ENCODE measurements at places on chromosomes 6 and 20.
A peak's percentile ranks its signal among the peaks of the same experiment; 100 is the strongest.

DNA sequence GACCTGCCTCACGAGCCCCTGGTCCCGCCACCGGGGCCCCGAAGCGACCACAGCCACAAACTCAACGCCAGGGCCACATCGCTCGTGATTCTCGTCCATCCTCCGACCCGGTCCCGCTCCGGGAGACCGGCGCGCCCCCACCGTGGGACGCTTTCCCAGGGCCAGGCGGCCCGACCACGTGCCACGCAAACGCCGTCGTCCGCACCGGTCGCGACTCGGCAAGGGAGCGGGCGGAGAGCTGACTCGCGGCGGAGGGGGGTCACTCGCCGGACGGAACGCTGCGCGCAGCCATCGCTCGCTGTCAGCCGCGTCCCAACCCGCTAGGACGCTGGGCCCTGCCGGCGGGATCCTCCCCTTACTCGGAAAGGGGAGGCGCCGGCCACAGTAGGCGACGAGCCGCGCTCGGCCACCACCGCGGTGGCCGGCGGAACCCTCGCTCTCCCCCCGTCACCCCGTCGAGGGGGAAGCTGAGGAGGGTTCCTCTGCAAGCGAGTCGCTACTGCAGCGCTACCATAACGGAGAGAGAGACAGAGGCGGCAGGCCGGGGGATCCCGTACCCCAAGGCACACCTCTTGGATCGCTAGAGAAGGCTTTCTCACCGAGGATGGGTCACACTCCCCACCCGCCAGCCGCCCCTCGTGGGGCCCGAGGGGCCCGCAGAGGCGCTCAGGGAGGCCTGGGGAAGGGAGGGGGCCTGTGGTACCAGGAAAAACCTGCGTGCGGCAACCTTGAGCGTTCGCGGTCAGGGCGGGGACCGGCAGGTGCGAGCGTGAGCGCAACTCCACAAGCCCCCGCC lies 511.8 kb upstream of the ZNF337 start:
- DNase-seq: no peak

DNA sequence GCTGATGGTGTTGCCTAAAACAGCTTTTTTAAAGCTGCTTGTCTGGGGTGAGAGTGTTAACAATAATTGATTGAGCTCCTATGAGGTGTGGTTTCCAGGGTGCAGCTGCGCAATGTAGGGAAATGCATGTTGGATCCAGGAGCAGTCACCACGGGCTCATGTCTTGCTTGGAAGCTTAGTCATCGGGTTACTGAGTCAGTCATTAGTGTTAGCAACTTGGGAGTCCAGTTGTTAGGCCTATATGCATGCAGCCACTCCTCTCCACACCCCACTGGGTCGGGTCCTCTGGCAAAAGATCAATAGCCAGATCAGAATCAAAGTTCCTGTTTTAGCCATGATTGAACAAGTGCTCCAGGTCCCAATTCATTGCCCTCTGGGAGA lies 271.7 kb upstream of the CHD6 start:
- DNase-seq: no peak

DNA sequence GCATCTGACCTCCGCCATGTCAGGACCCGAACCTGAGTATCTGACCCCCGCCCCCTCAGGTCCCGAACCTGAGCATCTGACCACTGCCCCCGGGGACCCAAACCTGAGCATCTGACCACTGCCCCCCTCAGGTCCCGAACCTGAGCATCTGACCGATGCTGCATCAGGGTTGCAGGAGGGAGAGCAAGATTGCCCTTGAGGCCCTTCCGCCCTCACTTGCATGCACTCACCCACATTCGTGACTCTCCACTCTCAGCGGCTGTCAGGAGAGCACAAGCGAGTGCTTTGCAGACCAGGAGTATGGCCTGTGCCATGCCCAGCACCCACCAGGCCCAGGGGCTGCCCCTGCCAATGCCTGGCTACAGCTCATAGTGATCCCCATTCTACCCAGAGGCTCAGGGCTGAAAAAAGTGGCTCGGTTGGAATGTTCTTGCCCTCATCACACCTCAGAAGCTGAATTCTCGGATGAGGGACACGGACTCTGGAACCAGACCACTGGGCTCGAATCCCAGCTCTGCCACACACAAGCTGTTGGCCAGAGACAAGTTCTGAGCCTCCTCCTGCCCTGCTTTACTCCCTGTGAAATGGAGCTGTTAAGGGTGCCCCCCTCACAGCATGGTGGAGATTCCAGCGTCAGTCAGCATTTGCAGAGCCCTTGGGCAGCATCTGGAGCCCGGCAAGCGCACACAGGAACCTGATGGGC lies 82.1 kb downstream of the DLL1 start:
- DNase-seq: no peak

GRCh38 chr20:31698803-31699718 lies 23.6 kb downstream of the BCL2L1 start:
- DNase-seq: peak; percentile 39

GRCh38 chr6:143878272-143878760 lies 14.0 kb downstream of the ZC2HC1B start:
- no peak for DNase-seq

GRCh38 chr20:48738399-48739304 lies 89.1 kb downstream of the PREX1 start:
- no peak for DNase-seq

GRCh38 chr6:43748765-43749164 lies 21.2 kb upstream of the VEGFA start:
- DNase-seq: no peak

DNA sequence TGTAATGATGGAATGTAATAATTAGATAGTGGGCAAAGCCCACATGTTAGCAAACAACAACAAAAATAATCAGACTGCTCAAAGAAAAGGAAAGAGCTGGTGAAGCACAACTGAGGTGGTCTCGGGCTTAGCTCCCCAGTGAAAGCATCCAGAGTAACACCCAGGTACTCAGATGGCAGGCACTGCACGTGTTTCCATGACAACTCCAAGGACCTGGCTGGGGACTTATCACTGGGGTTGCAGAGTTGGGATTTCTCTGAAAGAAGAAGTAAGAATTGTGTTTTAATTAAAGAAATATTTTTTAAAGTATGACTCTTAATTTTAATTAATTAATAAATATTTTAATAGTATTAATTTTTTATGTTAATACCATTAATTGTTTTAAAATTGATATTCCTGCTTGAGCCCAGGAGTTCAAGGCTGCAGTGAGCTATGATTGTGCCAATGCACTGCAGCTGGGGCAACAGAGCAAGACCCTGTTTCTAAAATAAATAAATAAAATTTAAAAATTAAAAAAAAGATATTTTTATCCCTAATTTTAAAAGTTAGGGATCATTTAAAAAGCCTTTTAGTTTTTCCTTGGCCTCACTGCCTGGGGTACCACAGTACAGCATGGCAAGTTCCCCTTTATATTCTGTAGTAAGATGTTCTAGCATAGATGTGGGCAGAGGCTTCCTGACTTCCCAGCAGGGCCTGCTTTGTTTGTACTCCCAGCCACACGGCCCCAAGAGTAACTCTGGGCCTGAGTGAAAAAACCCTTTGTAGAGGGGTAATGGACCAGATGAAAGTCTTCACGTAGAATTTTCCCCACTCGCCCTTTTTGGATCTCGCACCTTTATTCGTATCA lies 42.2 kb upstream of the UST start:
- DNase-seq: no peak

DNA sequence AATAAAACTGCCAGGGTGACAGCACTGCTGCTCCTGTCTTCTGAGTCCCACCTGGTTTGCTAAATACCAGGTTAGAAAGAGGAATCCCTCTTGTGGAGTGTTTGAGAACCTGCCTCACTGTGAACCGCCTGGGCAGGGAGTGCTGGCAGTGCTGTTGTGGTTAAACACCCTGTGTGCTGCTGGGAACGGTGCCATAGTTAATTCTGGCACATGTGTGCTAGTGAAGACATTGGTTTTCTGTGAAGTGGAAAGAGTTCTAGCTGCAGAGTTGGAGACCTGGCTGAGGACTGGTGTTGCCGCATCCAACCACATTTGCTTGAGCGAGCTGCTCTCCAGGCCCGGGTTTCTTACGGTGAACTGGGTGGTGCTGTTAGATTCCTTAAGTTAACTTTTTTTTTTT lies 72.7 kb downstream of the IGF2R start:
- DNase-seq: peak; percentile 59

- DNase-seq: peak; percentile 60
These were observed at the start of gene KHDRBS2 for GRCh38 chr6:62285612-62286469. KHDRBS2 (minus strand) TSS chr6:62286225.

GRCh38 chr6:88492824-88493223 lies 326.7 kb upstream of the CNR1 start:
- peak; percentile 29 for DNase-seq

DNA sequence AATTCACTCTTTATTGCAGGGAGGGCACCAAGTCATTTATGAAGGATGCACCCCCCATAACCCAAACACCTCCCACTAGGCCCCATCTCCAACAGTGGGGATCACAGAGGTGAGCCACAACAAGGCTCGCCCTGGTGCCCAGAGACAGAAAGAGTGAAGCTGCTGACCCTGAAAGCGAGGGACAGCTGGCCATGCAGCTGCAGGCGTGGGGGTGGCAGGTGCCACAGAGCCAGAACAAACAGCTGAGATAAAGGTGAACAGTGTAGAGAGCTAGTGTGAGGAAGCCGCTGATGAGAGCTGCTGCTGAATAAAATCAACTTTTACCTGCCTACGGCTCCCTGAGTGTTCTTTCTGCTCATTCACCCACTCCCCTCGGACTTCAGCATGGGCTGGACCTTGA lies 18.8 kb upstream of the RGS17 start:
- DNase-seq: no peak

DNA sequence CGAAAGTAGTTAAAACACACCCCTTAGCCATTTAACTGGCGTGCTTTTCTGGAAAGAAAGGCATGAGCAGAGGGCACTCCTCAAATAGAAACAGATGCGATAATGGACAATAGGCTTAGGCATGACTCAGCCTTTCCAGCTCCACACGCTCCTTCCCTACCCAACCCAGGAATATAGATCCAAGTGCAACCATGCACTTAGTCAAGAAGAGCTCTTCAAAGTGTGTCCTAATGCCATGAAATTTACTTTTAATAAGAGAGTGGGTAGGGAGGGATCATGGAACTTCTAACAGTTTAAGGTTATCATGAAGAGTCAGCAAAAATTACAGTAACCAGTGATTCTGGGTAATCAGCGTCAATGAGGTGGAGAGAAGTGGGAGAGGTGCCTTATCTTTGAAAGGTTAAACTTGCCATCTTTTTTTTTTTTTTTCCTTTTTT lies 2.4 kb upstream of the EFHC1 start:
- peak; percentile 70 for DNase-seq

DNA sequence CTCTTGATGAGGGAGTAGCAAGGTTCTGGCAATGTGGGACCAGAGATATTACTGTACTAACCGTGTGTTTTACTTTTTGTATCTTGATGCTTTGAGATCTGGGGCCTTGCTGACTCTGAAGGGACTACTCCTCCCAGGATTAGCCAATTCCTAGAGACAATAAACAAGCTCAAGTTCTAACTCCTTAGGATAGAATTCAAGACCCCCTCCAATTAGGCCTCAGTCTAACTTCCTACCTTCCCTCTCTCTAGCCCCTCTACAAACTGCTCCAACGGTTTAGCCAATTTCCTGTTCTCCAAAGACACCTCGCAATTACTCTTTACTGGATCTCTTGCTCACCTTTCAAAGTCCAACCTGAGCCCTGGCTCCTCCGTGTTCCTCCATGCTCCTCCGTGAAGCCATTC lies 158.7 kb upstream of the JARID2 start:
- peak; percentile 78 for DNase-seq

GRCh38 chr6:134431421-134431859 lies 113.5 kb upstream of the SGK1 start:
- DNase-seq: no peak

DNA sequence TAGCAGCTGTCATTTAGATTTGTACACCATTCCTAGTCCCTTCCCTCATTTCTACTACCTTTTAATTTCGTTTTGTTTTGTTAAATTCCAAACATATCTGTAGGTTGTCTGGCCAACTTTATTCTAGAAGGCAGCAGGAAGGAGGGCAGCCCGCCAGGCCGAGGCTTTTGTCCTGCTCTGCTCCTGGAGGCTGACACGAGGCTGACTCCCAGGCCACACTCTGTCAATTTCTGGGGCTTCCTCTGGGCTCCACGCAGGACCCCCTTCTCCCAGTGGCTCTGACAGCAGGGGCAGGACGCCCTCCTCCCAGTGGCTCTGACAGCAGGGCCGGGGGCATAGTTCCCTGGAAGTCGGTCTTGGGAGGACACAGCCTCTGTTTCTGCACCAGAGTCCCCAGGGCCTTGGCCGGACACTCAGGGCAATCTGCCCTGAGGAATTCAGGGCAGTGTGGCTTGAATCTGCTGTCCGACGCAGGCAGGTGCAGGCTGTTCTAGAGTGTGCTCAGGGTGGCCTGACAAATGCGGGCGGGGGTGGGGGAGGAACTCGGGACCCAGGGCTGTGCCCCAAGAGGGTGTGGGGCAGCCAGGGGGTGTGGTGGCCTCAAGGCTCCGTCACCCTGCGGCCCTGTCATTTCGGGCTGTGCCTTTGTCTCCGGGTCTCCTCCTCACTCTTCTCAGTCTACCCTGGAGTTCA lies 11.8 kb downstream of the SMOC2 start:
- no peak for DNase-seq

All from hematopoietic multipotent progenitor cell treated with erythropoietin and hydrocortisone succinate and interleukin-3 and kit ligand, for 8 days (in vitro differentiated cells).